ENCODE measurements at places on chromosomes 12 and 14.
A peak's percentile ranks its signal among the peaks of the same experiment; 100 is the strongest.

GRCh38 chr12:104469523-104469922, 12.8 kb downstream of the CHST11 start:
- no peak for DNase-seq

GRCh38 chr12:48788854-48789775, at the start of gene ADCY6:
TSS of gene ADCY6 (minus strand) at chr12:48789089. CDS start at chr12:48783434, 5,655 bp downstream.
- DNase-seq, result peak; percentile 93

- DNase-seq, result no peak
These were observed 82.6 kb upstream of the IGF1 start for GRCh38 chr12:102562836-102563425.

- DNase-seq, result peak; percentile 44
These were observed 575 bp downstream of the TRAF3 start for GRCh38 chr14:102777711-102778337.

GRCh38 chr12:51622564-51622963, 31.5 kb downstream of the SCN8A start:
- DNase-seq, result no peak

GRCh38 chr12:101909646-101910045, 32.3 kb downstream of the DRAM1 start:
- no peak for DNase-seq

DNA sequence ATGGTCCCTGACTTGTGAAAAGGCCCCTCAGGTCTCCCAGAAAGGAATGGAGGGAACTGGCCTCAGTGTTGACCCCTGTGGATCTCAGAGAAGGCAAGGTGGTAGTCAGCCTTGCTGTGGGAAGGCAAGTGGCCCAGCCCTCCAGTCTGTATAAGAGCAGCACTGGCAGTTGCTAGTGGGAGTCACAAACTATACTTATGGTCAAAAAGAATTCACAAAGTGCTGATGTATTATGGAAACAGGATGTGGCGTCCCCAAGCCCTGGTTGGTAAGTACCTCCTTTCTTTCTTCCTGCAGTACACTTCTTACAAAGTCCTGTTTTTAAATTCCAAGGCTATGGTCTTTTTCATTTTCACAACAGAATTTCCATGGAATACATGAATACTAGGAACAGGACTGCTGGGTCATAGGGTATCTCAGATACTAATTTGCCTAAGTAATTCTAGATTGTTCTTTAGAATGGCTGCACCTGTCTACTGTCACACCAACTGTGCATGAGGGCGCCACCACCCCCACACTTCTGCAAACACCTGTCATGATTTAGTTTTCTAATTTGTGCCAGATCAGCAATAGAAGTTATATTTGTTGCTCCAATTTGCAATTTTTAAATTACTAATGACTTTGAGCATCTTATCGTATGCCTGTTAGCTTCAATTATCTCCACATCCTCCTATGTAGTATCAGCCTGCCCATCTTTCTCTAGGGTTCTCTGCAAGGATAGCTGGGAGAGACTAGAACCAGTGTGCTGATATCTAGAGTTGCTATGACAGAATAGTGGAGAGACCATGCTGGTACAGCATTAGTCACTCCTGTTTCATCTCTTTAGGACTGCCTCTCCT, 40.7 kb upstream of the TMEM263 start:
- no peak for DNase-seq

DNA sequence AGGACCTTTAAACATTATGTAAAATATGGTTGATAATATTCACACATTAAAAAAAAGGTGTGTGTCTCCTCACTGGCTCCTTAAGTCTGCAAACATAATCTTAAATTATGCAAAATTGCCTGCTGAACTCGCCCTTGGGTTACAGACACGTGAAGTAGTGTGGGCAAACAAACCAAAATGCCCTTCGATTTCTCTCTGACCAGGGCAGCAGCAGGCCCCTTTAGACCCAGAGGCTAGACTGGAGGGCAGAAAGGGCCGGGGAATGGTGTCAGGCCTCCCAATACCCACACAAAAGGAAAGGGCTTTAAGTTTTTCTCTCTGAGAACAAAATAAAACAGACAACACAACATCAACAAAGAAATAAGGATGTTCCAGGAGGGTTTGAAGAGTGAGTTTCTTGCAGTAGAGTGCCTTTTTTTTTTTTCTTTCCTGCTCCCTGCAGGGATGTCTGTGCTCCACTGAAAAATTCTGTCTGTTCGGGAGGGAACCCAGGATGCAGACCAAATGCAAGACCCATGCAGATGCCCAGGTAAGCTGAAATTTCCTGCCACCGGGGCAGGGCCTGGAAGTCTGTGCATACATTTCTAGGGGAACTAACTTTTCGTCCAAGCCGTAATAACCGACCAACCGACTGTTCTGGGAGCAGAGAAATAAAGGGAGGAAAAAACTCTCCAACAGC, 1.7 kb downstream of the TBX3 start:
- DNase-seq, result no peak

DNA sequence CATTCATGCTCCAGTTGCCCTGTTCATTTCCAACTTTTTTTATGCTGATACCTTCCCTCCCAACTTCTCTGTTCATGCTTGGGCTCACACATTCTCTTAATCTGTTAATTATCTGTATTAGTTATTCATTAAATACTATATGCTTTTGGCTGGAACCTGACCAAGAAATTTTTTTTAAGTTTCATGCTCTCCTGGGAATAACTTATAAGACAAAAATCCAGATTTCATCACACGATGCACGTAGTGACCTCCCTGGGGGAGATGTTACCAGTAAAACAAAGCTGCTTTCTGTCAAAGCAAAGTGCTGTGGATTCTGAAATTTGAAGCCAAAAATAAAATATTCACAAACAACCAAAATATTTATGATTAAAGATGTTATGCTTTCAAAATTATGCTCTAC, 215.0 kb upstream of the USP15 start:
- DNase-seq, result no peak

DNA sequence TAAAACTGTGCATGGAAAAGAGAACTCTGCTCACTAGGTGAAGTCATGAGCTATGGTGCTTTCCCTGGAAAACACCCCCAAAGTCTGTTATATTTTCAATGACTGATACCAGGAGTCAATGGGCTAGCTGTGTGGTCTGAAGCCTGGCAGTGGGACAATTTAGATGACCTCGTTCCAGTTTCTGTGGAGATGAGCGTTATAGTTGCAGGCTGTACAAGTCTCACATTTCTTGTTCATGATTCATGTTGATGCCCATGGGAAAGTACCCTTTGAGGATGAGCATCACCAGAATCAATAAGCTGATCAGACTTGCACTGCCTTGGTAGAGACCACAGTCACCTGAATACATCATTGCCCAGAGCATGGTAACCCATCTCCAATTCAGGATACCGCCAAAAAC, 70.7 kb downstream of the NOVA1 start:
- DNase-seq, result no peak

DNA sequence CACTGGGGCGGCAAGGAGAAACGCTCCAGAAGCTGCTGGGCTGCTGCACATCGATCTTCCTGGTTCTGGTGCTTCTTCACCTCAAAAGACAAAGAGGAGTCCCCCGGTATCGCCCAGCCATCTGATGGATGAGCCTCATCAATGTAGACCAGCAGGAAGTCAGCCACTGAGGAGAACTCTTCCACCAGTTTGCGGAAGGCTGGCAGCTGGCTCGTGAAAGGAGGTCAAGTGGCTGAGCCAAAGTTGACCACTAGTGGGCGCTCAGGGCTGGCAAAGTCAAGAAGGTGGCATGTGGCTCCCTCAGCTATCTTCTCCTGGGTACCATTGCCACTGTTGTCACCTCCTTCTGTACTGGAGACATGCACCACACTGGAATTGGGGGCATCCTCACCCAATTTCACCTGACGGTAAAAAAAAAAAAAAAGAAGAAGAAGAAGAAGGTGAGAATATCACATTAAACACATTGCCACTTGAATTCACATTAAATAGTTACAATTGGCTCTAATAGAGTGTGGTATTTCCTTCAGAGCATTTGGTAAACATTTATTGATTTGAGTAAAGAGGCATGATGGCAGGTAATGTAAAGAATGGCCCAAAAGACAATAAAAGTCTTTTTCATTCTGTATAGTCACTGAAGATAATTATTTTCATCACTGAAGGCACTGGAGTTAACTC, 8.3 kb downstream of the DIO2 start:
- DNase-seq, result peak; percentile 40

DNA sequence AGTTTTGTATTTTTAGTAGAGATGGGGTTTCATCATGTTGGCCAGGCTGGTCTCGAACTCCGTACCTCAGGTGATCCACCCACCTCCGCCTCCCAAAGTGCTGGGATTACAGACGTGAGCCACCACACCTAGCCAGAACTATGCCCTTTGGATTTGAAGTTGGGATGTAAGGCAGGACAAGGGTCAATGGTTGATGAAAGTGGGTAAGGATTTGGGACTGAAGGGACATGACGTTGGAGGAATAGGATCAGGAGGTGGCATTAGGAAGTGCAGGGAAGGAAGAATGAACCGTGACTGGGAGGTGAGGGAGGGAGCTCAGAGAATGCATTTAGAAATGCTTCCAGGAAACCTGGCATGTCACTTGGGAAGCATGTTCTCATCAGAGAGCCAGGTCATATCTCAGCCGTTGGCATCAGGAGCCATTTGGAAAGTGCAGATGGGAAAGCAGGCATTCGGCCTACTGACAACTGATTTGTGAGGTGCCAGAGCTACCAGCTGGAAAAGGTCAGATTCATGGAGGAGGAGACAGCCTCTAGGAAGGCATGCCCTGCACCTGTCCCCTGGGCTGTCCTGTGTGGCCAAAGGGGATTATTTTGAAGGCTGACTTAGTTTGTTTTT, 2.2 kb downstream of the CRADD start:
- no peak for DNase-seq

All from neural progenitor cell (in vitro differentiated cells).